Dermis microvascular lymphatic vessel endothelial cell (primary cell): ENCODE measurements at places on chromosomes 2 and 18. TPM values are rescaled to one million over a fixed set of nuclear protein-coding genes. Genes with fewer than 3 reads are reported as not detected.

GRCh38 chr2:54100772-54101171, 14.6 kb upstream of the ACYP2 start:
- DNase-seq = no peak

GRCh38 chr2:6325616-6326015, 540.1 kb downstream of the CMPK2 start:
- no peak for DNase-seq

DNA sequence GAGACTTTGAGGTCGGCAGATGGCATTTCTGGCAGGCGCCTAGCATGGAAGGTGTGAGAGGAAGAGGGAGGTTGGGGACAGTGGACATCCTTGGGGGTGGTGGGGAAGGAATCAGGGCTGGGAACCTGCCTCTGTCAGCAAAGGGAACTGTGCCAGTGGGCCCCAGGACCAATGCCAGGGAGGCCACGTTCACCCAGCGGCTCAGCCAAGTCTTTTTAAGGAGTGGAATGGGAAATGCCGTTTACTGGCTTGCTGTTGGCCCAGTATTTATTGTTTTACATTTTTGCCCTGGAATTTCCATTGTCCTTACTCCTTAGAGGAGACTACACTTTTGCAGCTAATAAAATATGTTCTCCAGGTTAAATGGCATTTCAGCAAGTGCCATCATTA, 135.2 kb downstream of the MCFD2 start:
- DNase-seq = peak; percentile 45

DNA sequence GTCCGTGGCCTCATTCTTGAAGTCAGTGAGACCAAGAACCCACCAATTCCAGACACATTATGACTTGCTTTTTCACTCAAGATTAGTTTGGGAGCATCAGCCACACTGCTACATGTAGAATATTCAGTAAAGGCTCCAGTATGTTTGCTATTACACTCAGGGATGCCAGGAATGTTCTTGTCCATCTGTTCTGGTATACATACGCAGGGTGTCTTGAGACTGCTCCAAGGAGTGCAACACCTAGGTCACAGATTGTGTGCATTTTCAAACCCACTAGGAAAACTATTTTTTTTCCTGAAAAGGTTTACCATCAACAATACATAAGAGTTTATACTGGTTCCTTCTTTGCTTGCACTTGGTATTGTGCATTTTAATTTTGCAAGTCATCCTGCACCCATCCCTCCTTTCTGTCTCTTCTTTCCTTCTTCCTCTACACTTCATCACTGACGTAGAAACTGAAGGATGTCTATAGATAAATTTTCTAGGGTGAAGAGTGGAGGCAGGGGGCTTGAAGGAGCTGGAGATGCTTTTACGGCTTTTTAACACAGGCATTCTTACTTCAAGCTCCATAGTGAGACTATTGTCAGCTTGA, 35.3 kb upstream of the MAP2 start:
- DNase-seq = no peak

- DNase-seq = peak; percentile 60
Measured at GRCh38 chr2:38509314-38509946, 93.3 kb downstream of the HNRNPLL start.

GRCh38 chr2:161005170-161005569, 155.1 kb upstream of the TANK start:
- DNase-seq = no peak

- DNase-seq = peak; percentile 7
Measured at GRCh38 chr2:225670111-225670974, 270.8 kb downstream of the NYAP2 start.

GRCh38 chr2:197307933-197308521, 2.6 kb downstream of the ANKRD44 start:
- DNase-seq = no peak

- DNase-seq = peak; percentile 24
Measured at GRCh38 chr18:27599202-27599829, 414.2 kb upstream of the CHST9 start.

DNA sequence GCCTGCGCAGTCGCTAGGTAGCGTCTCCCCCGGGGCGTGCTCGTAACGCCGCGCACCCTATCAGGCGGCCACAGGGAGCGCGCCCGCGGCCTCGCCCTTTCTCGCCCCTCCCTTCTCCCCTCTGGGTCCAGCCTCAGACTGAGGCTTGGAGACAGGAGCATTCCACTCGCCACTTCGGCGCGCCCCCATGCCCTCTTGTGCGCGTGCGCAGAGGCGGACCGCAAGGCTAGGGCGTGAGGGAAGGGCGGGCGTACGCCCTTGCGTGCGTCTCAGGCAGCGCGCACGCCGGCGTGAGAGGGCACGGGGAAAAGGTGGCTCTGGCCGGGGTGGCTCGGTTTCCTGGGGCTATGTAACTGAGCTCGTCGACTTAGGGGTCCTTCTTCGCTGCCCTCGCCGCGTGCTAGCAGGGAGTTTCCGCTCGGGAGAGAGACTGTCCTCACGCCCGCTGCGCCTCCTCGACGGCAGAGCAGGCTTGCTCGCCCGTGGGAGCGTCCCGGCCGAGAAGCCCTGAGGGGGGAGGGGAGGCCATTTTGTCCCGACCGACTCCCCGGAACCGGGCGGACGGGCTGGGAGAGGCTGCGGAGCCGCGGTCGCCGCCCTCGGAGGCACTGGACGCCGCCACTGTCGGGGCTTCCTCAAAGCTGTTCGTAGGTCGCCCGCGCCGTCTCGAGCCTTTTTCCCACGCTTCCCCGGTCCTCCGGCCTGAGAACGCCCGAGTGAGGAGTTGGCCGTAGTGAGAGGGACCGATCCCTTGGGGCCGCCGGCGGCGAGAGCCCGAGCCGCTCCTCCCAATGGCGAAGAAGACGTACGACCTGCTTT, at the start of gene RAB10:
Gene RAB10 (plus strand): TSS at position 267 of the 819 bp plus-strand sequence. CDS start 525 bp downstream, at position 792.
- peak; percentile 98 for DNase-seq

- DNase-seq = no peak
Measured at GRCh38 chr2:132726155-132726554, 56.1 kb upstream of the LYPD1 start.

GRCh38 chr18:12907258-12907925, 23.4 kb upstream of the PTPN2 start:
- DNase-seq = peak; percentile 59

DNA sequence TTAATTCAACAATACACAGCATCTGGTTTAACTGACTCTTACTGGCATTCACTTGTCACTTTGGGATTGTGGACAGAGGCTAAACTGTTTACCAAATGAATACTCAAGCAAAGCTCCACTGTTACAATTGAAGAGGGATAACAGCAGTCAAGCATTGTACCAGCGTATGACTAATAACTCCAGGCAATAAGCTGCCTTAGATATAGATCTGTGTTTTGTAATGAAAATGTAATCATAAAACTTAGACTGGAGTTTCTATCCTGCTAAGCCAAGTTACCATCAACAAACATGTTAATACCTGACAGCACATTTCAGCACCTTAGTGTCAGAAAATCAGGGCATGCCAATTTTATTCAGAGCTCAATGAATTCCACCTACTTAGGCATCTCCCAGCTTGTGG, 889.5 kb downstream of the EPHA4 start:
- no peak for DNase-seq

DNA sequence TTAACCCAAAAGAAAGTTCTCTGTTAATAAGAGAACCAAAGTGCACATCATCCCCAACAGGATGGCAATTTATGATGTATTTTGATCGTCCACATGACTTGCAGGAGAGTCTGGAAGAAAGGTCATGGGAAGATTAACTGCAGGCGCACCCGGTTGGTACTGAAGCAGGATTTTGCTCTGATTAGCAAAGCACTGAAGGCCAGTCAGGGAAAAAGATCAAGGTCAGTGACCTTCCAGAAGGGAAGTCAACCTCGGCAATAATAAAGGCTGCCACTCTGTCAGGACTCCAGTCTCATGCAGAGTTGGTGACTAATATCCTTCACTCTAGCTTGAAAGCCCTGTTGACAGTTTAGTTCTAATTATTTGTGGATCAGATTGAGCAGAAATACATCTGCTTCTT, 432.7 kb upstream of the RAB12 start:
- no peak for DNase-seq

DNA sequence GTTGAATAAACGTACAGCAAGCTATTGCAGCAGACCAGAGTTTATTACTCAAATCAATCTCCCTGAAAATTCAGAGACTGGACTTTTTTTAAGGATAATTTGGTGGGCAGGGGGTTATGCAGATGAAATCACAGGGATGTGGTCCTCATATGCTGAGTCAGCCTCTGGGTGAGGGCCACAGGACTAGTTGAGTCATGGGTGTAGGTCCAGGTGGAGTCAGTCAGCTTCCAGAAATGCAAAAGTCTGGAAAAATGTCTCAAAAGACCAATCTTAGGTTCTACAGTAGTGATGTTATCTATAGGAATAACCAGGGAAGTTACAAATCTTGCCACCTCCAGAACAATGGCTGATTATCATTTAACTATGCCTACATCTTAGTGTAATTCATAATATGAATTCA, 51.1 kb downstream of the ARHGEF33 start:
- no peak for DNase-seq

GRCh38 chr2:70854411-70854810, 18.8 kb upstream of the CD207 start:
- no peak for DNase-seq

- no peak for DNase-seq
Measured at GRCh38 chr18:5693699-5694294, 150.0 kb upstream of the EPB41L3 start.

- DNase-seq = no peak
Measured at GRCh38 chr18:13076886-13077285, 85.7 kb downstream of the CEP192 start.

- peak; percentile 17 for DNase-seq
Measured at GRCh38 chr18:32072321-32072720, 19.4 kb upstream of the RNF138 start.

GRCh38 chr2:38615237-38615636, 12.5 kb upstream of the HNRNPLL start:
- no peak for DNase-seq

- no peak for DNase-seq
Measured at GRCh38 chr18:1806884-1807615, 764.3 kb downstream of the METTL4 start.

- no peak for DNase-seq
Measured at GRCh38 chr18:51654488-51655326, 457.2 kb upstream of the MEX3C start.

DNA sequence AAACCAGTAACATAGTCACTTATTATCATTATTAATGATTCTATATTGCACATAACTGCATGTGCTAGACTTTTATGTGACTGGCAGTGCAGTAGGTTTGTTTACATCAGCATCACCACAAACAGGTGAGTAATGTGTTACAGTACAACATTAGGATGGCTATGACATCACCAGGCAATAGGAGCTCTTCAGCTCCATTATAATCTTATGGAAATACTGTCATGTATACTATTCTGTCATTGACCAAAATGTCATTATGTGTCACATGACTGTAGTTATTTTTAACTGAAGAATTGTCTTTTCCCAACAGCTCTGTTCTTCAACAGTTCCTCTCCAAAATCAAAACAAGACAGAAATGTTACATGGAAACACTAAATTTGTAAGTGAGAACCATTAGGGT, 96.3 kb downstream of the C18orf54 start:
- no peak for DNase-seq

- DNase-seq = peak; percentile 2
Measured at GRCh38 chr2:29165362-29166241, 50.4 kb downstream of the CLIP4 start.

- no peak for DNase-seq
Measured at GRCh38 chr2:67898595-67898994, 164.2 kb downstream of the C1D start.

GRCh38 chr2:95238131-95238530, 30.8 kb downstream of the ZNF892 start:
- no peak for DNase-seq

GRCh38 chr2:157420771-157421323, 23.0 kb downstream of the CYTIP start:
- no peak for DNase-seq

DNA sequence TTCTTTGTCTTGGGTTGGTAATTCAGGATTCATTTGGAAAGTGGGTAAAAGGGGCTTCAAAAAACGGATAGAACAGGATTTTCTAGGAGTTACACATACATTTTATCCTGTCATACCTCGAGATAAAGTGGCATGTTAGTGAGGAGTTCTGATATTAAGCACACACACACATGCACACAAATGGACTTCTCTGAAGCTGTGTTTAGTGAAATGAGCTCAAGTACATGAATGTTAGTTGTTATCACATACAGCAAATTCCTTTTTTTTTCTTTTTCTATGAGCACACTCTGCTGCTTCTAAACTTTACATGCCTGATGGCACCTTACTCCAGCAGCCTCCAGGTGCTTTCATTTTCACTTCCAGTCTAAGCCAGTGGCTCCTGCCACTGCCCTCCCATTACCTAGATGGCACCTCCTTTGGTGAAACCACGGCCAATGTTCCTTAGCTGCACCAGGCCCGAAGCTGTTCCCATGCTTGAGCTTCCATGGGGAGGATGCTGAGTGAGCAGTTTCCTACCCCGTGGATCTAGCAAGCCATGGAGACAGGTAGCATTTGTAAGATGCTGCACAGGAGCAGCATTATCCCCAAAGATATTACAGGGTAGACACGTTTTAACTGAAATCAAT, 49.7 kb downstream of the STAT1 start:
- no peak for DNase-seq

- no peak for DNase-seq
Measured at GRCh38 chr2:177929662-177930522, 142.7 kb downstream of the PDE11A start.

GRCh38 chr18:48419277-48420022, 10.3 kb upstream of the ZBTB7C start:
- no peak for DNase-seq

- no peak for DNase-seq
Measured at GRCh38 chr18:54327818-54328217, 29.8 kb downstream of the STARD6 start.

- no peak for DNase-seq
Measured at GRCh38 chr2:74436848-74437695, 4.7 kb downstream of the RTKN start.

DNA sequence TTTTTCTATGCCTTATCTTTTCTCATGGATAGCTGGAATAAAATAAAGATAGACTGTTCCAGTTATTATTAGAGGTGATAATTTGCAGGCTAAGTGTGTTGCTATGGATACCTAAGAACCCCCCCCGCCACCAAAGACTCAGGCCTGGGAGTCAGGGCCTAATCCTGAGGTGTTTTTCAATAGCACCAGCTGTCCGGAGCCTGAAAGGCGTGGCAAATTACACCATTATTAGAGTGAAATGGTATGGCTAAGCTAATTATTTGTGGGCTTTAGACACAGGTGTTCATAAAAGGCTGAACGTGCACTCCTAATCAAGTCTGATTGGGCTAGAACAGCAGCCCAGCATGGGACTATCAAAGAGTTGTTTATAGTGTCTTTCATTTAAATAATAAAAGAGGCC, 293.2 kb upstream of the DCC start:
- DNase-seq = no peak

The RAB6C gene
- total RNA-seq = under 0.01 TPM in 1 of 2 replicates, not detected in the other

The TOGARAM2 gene
- under 0.01 and 0.13 TPM in 2 replicates for total RNA-seq

The PDCD1 gene
- under 0.01 TPM in 1 of 2 replicates, not detected in the other for total RNA-seq

The NETO1 gene
- total RNA-seq = not detected in 2 replicates

The CDCA7 gene
- total RNA-seq = 4.0 and 6.4 TPM in 2 replicates

The EPHA4 gene
- total RNA-seq = 2.2 and 2.4 TPM in 2 replicates

The GPR39 gene
- not detected in 2 replicates for total RNA-seq

The FBXO36 gene
- 1.0 and 1.2 TPM in 2 replicates for total RNA-seq

The BBS5 gene
- 1.4 and 1.6 TPM in 2 replicates for total RNA-seq

The HAAO gene
- not detected in 2 replicates for total RNA-seq

The ICA1L gene
- total RNA-seq = 0.77 and 0.89 TPM in 2 replicates

The SPOPL gene
- total RNA-seq = 9.5 and 11.9 TPM in 2 replicates

The BOLL gene
- total RNA-seq = not detected in 2 replicates

The CDK15 gene
- total RNA-seq = not detected in 2 replicates

The DCTN1 gene
- total RNA-seq = 105 and 136 TPM in 2 replicates
